ENCODE measurements at places on chromosomes 6 and 20.

DNA sequence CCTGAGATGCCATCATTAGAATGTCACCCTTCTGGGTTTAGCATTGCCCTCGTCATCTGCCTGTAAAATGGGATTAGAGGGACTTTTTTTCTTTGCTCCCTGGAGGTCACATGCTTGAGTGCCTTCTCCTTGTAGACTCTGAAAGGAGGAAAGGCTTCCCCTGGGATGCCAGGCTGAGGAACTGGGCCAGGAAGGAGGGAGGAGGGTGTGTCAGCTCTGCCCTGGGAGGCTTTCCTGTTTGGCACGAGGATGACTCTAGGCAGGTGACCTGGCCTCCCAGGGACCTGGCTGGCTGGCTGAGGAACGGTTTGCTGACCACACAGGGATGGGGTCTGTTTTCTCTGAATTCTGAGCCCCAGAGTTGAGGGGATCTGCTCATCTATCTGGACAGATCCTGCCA lies 137.9 kb upstream of the RNF24 start:
- no peak for DNase-seq

- no peak for DNase-seq
Observed at GRCh38 chr20:6708010-6708409, 59.5 kb upstream of the BMP2 start.

DNA sequence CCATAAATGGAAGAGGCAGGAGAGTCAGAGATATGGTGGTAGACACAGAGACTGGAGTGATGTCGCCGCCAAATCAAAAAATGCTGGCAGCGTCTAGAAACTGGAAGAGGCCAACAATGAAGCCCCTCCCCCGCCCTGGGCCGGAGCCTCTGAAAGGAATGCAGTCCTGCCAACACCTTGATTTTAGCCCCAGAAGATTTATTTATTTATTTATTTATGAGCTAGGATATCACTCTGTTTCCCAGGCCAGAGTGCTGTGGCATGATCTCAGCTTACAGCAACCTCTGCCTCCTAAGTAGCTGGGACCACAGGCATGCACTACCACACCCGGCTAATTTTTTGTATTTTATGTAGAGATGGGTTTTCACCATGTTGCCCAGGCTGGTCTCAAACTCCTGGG lies 82.6 kb upstream of the CCDC167 start:
- DNase-seq, result no peak

- DNase-seq, result no peak
Observed at GRCh38 chr20:58824843-58825242, 25.9 kb downstream of the GNAS-AS1 start.

DNA sequence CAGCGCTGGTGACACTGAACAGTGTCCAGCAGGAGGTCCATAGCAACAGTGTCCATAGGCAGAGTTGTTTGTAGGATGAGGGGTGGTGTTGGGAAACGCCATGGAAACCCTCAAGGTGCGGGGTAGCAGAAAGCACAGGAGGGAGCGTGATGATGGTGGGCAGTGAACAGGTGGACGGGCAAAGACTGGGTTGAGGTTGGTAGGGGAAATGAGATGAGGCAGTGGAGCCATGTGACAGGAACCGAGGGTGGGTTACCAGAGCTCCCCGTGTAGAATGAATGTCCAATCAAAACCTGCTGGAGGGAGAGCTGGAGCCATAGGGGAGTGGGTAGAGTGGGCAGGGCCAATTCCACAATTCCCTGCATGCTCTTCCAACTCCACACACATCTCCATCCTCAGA lies 38.0 kb downstream of the HLA-DPB1 start:
- DNase-seq, result no peak

DNA sequence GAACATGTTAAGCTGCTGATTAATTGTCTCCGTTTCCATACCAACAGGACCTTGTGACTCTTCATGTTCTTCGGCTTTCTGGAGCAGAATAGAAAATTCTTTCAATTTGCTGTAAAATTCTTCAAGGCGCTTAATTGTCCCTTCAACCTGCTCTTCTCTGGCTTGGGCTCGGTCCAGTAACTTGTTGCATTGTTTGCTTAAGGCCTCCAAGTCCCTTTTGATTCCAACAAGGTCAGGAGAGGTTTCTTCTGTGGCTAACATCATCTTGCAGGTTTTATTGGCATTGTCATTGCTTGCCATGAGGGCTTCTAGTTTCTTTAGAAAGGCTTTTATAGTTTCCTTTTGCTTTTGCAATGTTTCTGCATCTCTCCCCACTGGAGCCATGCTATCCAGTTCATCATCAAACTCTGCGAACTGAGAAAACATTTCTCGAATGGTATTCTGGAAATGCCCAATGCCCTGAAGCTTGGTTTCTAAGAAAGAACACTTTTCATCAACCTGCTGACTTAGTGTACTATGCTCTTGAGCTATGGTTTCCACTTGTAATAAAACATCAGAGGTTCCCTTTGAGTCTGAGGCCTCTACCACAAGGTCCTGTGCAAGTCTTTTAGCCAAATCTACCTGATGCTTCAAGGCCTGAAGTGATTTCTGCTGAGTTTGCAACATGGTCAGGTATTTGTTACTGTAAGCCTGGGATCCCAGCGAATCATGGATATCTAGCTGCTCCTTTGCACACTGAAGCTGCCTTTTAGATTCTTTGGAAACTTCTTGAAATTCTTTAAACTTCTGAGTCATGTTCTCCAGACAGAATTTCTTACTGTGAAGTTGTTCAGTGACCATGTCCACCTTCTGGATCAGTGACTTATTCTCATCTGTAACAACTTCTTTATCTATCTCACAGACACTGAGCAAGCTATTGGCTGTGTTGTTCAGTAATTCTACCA lies 90.2 kb downstream of the DST start:
- DNase-seq, result no peak

GRCh38 chr6:71454056-71454455 lies 165.4 kb downstream of the OGFRL1 start:
- DNase-seq, result no peak

DNA sequence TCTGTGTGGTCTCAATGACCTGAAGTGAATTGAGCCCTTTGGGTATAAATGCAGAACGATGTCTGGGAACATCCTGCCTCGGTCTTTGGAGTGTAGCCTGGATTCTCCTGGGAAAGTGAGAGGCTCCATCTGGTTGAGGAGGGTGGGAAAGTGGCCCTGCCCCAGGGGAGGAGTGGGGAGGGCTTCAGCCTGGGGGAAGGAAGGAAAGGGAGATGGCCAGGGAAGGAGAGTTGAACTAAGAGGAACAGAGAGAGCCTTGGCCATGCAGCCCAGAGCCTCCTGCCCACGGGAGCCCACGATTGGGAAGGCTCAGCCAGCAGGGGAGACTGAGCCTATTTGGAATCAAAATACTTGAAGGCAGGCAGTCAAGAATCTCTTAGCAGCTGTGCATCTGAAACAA lies 2.3 kb upstream of the EPB41L1 start:
- DNase-seq, result no peak

DNA sequence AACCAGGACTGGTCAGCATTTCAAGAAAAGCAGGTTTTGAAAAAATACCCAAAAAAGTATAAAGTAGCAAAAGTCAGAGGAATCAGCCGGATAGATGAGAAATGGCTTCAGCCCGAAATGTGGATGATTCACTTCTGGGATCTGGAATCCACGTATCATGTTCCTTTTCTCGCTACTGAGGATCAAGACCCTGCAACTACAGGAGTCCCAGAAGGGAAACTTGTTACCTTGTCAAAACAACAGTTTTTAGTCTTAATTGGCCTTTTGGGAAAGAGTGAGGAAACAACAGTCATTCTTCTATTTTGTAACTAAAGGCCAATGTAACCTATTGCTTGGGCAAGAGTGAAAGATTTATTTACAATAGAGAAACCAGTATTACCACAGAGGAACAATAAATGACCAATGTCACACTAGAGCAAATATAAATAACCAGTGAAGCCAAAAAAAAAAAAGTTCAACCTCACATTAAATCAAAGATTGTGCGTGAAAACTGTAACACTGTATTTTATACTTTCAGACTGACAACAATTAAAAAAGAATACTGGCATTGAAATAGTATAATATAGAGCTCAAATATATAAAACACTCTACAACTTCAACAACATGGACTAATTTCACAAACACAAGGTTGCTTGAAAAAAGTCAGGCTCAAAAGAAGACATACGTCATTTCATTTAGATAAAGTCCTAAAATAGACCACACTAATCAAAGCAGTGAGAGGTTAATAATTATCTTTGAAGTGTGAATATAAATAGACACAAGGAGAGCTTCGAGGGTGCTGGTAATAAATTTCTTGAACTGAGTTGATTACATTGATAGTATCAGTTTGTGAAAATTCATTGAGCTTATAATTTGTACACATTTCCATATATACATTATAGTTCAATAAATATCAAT lies 116.2 kb downstream of the GFRAL start:
- no peak for DNase-seq

DNA sequence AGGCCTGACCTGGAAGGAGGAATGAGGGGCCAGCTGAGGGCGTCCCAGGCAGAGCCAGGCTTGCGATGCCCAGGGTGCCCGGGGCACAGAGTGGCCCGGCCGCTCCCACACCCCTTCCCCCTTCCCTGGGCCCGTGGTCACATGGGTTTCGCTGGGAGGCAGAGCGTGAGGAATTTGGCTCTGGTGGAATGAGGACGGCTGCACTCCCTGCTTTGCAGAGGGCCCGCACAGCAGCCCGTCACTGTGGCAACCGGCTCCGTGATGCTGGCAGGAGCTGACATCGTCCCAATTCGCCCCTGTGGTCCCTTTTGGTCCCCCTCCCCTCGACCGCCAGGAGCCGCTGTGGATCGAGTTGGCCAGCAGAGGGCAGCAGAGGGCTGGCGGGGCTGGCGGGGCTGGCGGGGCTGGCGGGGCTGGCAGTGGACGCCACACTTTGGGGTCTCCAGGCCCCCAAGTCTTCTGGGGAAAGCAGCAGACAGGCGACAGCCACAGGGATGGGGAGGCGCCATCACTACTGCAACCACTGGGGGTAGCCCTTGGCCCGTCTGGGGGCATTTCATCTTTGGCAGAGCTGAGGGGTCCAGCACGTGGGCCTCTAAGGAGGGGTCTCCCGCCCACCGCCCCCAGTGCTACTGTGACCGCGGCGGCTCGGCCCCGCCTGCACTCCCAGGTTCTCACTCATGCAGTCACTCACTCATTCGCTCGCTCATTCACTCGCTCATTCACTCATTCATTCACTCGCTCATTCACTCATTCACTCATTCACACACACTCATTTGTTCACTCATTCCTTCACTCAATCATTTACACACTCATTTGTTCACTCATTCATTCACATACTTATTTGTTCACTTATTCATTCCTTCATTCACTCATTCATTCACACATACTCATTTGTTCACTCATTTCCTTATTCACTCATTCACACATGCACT lies 49.7 kb upstream of the BHLHE23 start:
- DNase-seq, result peak; percentile 24

DNA sequence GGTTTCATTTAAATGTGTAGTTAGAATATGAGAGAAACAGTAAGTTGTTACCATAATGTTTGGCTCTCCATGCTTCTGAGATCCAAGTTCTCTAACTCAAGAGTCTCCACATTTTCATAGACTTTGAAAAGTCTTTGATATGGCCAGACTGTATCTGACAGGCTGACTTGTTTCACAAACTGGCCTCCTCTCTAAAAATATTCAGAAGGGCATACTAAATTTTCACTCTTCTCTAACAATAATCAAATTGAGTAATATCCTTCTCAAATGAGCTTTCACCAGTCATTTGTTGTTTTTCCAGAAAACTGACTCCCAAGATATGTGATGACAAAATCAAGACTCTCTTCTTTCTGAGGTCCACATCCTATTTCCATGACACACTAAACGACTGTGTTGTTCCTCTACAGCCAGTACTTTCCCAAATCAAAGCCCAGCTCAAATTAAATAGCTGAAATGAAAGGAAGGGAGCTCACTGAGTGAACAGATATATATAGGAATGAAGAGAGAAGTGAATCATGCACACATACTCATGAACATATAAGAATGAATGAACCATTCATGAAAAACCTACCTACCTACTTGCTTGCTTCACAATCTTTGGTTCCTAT lies 15.1 kb downstream of the HIVEP2 start:
- no peak for DNase-seq

DNA sequence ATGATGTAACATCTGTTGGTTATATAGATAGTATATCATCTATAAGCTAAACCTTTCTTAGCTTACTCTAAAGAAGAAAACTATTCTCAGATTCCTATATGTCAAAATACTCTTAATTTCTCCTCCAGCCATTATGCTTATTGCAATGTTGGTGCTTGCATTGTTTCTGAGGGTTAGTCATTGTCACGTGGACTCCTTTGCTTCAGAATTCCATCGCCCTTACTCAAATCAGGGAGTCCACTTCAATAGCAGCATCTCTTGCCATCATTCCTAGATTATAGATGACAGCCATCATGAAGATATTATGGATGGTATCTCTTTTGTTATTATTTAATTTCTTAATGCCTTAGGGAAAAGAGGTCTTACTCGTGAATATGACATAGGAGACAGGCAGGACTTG lies 776.1 kb downstream of the TENT5A start:
- DNase-seq, result no peak

DNA sequence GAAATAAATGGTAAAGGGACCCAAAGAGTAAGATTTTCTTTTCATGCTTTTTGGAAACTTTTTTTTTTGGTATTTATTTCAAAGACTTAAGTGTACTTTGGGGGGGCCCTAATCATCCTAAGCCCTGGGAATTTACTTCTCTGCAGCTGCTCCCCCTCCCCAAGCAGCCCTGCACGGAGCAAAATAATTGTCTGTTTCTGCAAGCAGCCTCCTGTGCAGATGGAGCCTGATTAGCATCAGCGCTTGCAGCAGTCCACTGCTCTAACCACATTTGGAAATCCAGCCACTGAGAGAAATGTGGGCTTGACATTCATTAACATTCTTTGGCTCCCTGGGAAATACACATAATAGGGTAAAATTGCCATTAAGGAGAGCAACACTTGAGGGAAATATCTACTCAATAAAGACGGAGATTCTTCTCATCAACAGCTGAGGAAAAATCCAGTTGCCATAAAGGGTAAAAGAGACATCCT lies 309.2 kb upstream of the MAP3K7 start:
- no peak for DNase-seq

DNA sequence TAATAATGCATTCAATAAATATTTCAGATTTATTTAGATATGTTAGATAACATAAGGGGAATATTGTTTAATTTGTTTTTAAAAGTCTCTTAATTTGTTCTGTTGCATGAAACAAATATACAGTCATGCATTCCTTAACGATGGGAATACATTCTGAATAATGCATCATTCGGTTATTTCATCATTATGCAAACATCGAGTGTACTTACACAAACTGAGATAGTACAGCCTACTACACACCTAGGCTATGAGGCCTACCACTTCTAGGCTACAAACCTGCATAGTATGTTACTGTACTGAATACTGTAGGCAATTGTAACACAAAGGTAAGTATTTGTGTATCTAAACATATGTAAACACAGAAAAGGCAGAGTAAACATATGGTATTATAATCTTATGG lies 118.7 kb downstream of the EPHA7 start:
- no peak for DNase-seq

DNA sequence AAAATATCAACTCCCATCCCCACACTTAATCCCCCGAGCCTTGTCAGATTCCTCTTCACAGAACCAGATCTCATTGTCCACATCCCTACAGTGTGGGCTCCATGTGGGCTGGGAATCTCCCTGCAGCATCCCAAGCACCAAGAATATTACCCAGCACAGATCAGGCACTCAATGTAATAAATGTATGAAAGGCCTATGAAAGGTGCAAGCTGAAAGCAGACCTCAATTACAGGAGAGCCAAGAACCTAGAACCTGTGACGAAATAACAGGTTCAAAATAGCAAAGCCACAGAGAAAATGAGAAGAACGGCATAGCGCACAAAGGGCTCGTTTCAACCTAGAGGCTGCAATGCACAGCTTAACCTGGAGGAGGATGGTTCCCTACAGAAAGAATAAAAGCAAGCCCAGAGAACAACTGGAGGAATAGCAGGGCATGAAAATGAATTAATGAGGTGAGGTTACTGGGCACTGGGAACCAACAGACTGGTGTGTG lies 3.1 kb downstream of the SLC23A2 start:
- no peak for DNase-seq

GRCh38 chr20:50408526-50409364 lies 101.4 kb upstream of the PTPN1 start:
- no peak for DNase-seq

Data from globus pallidus (tissue), 1 donor.